ENCODE measurements at places on chromosomes 16 and 17. TPM values are rescaled to one million over a fixed set of nuclear protein-coding genes. Genes with fewer than 3 reads are reported as not detected.

DNA sequence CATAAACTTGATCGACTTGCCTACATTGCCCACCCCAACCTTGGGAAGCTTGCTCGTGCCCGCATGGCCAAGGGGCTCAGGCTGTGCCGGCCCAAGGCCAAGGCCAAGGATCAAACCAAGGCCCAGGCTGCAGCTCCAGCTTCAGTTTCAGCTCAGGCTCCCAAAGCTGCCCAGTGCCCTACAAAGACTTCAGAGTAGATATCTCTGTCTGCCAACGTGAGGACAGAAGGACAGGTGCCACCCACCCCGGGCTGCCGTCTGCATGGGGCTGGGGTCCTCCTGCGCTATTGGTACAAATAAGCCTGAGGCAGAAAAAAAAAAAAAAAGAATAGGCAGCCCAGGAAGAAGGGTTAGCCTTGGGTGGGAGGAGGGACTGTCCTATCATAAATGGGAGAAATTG, 37.1 kb downstream of the DNAH2 start:
- DNase-seq = no peak

GRCh38 chr17:78019367-78019975, 61.0 kb downstream of the TNRC6C start:
- DNase-seq = peak; percentile 52

GRCh38 chr16:35731341-35732040, 2272.1 kb downstream of the TP53TG3F start:
- no peak for DNase-seq

- no peak for DNase-seq
These were observed 693 bp downstream of the CLDN7 start for GRCh38 chr17:7261379-7262191.

GRCh38 chr17:2888326-2888725, 92.1 kb downstream of the RAP1GAP2 start:
- DNase-seq = no peak

DNA sequence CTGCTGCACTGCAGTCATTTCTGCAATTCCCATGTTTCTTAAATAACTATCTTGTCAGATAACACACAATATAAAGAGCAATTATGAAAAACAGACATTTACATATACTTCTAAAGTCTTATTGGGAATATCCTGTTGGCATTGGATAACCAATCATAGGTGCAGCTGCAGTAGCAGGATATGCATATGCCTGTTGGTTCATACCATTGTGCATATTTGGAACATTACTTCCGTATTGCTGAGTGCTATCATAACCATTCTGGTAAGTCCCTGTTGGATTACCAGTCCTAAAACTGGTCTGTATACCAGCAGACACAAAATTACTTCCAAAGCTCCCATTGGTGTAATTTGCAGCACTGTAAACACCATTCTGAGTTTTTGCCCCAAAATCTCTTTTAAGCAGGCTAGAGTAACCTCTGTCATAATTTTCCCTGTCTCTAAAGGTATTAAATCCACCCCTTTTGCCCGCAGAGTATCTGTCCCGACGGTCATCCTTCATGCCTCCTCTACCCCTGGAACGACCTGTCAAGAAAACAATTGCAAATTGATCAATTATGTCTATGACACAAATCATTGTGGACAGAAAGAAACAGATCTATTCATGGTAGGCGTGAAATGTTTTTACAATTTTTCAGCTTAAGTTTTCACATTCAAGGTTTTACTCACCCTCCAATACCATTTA, 3.1 kb upstream of the POLG2 start:
- no peak for DNase-seq

- no peak for DNase-seq
These were observed 42.6 kb upstream of the RHOT1 start for GRCh38 chr17:32099686-32100085.

DNA sequence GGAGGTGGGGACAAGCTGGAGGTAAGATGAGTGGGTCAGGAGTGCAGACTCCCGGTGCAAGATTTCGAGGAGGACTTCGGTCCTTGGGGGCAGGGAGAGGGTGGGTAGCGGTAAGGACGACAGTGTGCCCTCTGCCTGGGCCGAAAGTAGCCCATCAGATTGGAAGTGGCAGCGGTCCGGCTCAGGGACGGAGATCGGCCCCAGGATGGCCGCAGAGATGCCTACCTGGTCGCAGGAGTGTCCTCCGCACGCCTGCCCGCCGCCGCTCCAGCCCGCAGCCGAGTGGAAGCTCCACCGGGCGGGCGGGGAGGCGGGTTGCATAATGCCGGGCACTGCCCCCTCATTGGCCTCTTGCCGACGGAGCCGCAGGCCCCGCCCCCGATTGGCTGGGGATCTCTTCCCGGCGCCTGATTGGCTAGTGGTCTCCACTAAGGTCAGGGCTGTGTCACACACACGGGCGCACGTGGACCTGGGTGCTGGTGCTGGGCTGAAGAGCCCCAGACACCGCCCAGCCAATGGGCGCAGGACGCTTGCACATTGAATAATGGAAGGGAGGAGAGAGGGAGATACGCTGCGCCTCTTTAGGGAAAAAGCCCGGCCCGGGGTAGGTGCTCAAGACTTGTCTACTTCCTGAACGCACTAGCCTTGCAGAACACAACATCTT, at the start of gene PER1:
PER1 (minus strand) TSS at position 293 of the 664 bp plus-strand sequence. CDS start 1,698 bp downstream, outside the sequence.
- peak; percentile 90 for DNase-seq

DNA sequence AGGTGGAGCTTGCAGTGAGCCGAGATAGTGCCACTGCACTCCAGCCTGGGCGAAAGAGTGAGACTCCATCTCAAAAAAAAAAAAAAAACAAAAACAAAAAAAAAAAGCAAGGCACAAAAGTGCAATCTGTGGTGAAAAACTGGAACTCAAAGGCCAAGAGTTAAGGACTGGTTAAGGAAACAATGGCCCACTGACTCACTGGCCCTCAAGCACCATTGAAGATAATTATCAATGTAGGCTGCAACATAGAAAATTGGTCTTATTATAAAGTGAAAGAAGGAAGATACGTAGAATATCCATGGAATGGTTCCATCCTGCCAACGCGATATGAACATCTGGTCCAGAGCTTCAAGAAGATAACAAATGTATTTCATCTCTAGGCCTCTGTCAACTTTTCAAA, 444.2 kb downstream of the SOX9 start:
- DNase-seq = peak; percentile 59

Gene LRRC37A
- 2.7 TPM for total RNA-seq

Gene RGS11
- not detected for total RNA-seq

Gene NAT9
- total RNA-seq = 29.2 TPM

Gene NXPH3
- total RNA-seq = not detected

Gene EFCAB5
- 4.7 TPM for total RNA-seq

Gene MILR1
- 0.20 TPM for total RNA-seq

Gene ABCC3
- 250 TPM for total RNA-seq

Gene MRPS7
- 45.9 TPM for total RNA-seq

Measured in renal cortical epithelial cell (primary cell).